Motor neuron (in vitro differentiated cells): ENCODE measurements at places on chromosomes 4 and X.

DNA sequence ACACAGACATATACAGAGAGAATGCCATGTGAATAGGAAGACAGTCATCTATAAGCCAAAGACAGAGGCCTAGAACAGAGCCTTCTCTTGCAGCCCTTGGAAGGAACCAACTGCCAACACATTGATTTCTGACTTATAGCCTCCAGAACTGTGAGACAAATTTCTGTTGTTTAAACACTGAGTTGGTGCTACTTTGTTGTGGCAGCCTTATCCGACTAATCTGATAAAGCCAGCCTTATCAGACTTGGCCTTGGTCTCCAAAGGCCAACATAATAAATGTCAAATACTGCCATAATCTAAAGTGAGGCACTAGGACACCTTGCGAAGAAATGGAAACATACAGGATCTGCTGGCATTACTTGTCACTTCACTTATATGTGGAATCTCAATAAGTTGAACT is 24.3 kb upstream of the PRDX4 start:
- ATAC-seq = no peak

GRCh38 chr4:169571435-169571834 is 40.9 kb downstream of the NEK1 start:
- ATAC-seq = no peak

- no peak for ATAC-seq
Measured at GRCh38 chr4:108590776-108591175, 29.6 kb upstream of the RPL34 start.

DNA sequence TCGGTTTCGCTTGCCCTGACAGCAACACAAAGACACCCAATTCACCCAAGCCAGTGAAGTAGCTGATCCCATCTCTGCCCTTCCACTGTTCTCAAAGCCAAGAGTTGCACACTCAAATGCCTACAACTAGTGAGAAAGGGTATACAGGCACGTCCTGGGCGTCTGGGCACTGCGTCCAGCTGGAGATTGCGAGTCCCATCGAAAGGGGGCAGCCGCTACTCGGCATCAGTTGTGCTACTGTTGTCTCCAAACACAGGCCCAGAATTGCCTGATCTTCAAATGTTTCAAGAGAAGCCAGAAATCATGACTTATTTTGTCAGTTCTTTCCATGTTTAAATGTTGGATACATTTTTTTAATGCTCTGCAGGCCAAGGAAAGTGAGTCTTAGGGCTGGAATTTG is 487.8 kb downstream of the BCOR start:
- ATAC-seq = no peak

DNA sequence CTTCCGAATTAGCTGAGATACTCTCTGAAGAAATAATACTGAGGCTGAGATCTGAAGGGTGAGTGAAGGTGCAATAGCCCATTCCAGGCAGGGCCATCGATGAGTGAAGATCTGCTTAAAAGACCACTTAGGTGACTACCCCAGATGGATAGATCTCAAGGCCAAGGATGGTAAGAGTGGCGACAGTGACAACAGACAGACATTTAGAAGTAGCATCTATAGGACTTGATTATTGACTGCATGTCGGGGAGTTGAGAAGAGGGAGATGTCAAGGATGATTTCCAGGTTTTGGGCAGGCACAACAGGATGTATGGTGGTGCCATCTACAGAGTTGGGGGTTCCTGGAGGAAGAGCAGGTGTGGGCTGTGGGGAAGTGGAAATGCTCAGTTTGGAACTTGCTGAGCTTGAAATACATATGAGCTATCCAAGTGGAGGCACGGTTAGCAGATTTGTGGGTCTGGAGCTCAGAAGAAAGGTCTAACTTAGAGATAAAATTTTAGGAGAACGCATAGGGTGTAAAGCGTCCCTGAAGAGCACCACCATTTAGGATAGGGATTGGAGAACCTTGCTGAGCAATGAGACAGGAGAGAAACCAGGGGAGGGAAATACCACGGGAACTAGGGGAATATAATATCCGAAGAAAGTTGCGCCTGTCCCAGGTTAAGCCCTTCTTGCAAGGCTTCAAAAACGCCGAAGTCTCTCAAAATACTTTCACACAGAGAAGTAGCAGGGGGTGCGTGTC is 688 bp downstream of the UFSP2 start:
- ATAC-seq = peak; percentile 27

GRCh38 chr4:38067499-38067898 is 107.3 kb downstream of the PTTG2 start:
- no peak for ATAC-seq

- ATAC-seq = no peak
Measured at GRCh38 chr4:23365086-23365485, 524.8 kb downstream of the PPARGC1A start.

GRCh38 chrX:28303486-28303885 is 283.8 kb upstream of the IL1RAPL1 start:
- ATAC-seq = no peak

DNA sequence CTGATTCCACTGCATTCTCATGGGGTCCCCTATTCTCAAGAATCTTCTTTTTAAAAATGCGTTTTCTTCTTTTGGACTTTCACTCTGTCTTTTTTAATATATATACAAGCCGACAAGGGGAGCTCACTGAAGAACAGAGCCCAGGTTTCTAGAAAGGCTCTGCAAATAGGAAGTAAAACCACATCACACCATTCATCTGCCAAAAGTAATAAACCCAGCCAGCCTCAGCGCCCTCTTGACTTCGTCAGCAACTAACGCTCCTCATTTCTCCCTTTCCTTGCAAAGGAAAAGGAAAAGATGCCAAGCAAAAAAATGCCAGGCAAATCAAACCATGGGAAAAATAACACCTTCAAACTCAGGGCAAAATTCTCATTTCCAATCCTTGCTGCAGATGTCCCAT is 136.4 kb downstream of the HHIP start:
- ATAC-seq = no peak

- ATAC-seq = no peak
Measured at GRCh38 chr4:84894621-84895020, 71.9 kb downstream of the WDFY3 start.

DNA sequence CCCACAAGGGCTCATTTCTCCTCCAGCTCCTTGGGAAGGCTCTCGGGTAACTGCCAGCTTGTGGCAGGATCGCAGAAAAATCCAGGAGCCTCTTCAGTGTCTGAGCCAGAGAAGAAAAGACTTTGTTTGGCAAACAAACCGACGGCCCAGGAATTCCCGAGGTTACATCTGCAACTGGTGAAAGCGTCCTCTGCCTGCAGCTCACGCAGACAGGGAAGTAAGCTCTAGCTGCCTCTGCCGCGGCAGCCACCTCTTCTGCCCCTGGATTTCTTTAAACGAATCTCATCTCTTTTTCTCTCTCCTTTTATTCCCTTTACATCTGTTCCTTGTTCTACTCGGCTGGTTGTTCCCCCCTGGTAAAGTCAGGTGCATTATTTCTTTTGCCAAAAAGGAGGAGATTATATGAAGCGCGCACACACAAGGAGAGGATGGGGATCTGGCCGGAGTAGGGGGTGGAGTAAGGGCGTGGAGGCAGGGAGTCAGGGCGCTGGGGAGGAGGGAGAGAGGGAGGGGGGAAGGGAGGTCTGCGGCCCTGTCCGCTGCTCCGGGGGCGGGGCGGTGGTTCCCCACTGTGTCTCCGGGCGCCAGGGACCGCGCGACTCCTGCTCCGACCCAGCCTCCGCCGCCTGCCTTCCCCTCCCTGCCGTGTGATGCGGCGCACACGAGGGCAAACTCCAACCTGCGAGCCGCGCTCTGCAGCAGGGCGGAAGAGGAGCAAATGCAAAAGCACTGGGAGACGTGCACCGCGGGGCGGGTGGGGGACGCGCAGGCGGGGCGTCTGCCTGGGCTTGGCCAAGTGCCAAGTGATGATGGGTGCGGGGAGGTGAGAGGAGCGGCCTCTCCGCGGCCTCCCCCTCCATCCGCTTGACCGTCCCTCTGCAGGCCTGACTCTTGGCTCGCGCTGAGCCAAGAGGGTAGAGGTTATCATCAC is at the start of gene DCHS2:
Gene DCHS2 (minus strand): TSS at position 459 of the 931 bp plus-strand sequence. CDS start 444 bp downstream, at position 15.
- peak; percentile 90 for ATAC-seq

- ATAC-seq = no peak
Measured at GRCh38 chr4:1297456-1298325, 8.0 kb downstream of the MAEA start.

GRCh38 chr4:76987685-76988084 is 38.1 kb downstream of the SEPTIN11 start:
- ATAC-seq = no peak

GRCh38 chrX:9316096-9316495 is 148.8 kb upstream of the TBL1X start:
- ATAC-seq = no peak

- peak; percentile 60 for ATAC-seq
Measured at GRCh38 chr4:174156239-174156826, 127.1 kb downstream of the FBXO8 start.

GRCh38 chr4:73855406-73855805 is 2.3 kb downstream of the PF4V1 start:
- no peak for ATAC-seq

GRCh38 chrX:57899064-57899463 is 11.2 kb downstream of the ZXDA start:
- ATAC-seq = no peak

- no peak for ATAC-seq
Measured at GRCh38 chr4:109755656-109756055, 25.8 kb upstream of the PLA2G12A start.

- ATAC-seq = no peak
Measured at GRCh38 chr4:67565284-67565683, 6.8 kb downstream of the STAP1 start.

DNA sequence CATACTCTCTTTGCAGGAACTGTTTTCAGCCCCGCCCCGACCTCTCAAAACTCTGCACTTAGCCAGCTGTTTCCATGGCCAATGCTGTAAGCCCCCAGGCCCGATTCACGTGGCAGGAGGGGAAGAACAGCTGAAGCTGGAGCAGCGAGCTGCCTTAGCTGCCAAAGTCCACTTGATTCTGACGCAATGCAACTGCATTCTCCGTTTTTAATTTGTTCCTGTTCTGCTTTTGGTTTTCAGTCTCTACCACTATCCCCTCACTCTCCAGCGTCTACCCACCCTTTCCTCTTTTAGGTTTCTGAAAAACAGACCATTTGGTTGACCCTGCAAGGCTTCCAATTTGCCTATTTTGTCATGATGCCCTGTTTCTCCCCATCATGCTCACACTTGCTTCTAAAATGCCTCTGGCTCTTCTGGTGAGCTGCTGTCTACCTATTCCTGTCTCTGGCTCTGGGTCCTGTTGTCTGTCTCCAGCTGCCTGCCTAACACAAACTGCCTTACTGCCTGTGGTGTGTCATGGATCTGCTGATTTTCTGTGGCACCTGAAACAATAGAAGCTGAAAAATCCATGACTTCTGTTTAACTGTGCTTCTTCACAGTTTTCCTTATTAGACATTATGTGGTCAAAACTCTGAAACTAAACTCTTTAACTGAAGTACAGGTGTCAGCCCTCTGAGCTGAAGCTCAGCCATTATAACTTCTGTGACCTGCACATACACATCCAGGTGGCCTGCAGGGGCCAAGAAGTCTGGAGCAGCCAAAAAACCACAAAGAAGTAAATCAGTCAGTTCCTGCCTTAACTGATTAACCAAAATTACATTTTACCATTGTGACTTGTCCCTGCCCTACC is 160.5 kb upstream of the AGTR2 start:
- ATAC-seq = no peak

DNA sequence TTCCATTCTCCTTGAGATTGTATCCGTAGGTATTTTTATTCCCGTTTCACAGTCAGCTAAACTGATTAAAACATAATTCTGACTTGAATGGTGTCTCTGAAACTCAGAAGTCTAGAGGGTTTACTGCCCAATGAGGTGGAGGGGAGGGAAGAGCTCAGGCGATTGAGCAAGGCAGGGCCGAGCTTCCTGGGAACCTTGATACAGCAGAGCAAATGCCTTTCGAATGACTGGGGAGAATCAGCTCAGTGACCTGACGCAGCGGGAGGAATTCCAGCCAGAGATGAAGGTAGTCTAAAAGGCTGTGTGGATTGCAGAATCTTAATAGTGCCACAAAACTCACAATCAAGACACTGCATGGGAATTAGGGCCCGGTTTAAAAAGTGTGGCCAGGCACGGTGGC is 233.6 kb downstream of the EVC2 start:
- ATAC-seq = no peak

DNA sequence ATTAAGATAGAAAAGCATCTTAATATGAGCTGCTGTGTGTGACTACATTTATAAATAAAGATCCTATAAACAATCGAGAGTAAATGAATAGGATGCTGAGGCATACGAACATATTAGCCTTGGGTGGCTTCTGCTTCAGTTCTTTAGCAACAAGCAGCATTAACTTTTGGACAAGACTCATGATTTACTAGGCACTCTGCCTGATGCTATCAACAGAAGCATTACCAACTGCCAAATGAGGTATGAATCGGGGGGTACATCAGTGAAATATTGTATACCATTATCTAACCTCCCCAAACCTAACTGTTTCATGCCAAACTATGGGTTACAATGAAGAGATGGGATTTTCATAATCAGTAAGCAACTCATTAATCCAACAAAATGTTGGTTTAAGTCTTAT is 113.1 kb downstream of the RAB28 start:
- no peak for ATAC-seq

DNA sequence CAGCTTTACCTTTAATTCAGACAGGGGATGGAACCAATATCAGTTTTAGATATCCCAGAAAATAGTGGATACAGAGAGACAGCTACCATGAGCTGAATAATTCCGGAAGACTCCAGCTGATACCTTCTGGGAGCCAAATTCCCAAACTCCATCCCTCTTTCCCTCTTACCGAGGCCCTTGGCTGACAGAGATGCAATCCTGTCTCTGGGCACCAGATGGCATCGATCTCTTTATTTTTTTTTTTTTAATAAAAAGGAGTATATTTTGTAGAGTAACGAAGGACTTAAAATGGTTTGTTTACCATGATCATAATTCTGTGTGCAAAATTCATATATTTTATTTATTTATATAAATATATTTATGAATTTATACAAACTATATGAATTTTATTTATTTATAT is 31.0 kb downstream of the RAB40A start:
- ATAC-seq = no peak

DNA sequence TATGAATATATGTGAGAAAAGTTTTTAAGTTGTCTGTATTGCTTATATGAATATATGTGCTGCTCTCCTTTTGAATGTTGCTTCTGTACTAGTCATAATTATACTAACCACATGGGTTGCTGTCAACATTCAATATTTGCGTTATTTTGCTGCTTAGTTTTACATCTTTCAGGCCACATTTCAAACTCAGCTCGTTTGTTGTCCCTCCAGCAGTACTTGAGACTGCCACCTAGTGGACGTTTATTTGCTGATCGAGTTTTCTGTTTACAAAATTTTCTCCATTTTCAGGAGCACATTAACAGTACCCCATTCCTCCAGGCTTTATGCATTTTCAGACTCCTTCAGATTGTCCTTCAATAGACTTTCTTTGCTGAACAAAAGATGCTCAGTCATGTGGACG is 75.8 kb downstream of the NUDT11 start:
- no peak for ATAC-seq

- no peak for ATAC-seq
Measured at GRCh38 chr4:71663780-71664179, 120.1 kb downstream of the GC start.

GRCh38 chrX:134963041-134963440 is 27.8 kb upstream of the SMIM10 start:
- ATAC-seq = no peak

DNA sequence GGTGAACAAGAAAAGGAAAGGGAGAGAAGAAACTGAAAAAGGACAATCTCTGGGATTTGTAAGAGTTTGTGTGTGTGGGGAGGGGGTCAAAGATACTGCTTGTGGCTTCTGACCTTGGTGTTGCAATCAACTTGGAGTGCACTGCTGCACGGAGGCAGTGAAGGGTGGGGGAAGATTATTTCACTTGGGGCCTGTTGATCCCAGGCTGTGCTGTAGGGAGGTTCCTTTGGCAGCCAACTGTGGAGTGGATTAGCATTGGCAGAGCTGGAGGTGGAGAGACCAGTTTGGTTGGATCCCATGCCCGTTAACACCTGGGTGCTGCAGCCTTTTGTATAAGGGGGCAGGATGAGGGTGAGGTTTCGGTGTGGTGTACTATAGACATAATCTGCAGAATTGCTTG is 38.2 kb downstream of the AFF1 start:
- ATAC-seq = no peak
